Effector CD8-positive, alpha-beta T cell (primary cell): ENCODE measurements at places on chromosomes 11 and 22.

DNA sequence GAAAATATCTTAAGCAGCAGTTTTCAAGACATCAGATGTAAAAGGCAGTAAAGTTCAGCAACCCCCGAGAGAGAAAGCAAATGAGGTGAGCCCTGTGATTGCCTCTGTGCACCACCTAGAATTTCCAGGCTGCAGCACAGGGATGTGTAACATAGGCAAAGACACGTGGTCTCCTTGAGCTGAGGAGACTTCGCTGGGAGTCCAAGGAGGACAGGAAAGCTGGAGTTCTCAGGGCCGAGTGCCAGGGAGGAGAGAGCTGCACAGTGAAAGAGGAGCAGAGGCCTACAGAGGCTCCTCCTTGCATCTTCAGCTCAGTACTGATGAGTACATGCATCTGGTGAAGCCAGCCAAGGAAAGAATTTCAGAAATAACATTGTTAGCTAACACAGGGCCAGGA lies 17.6 kb upstream of the TOLLIP start:
- no peak for DNase-seq

DNA sequence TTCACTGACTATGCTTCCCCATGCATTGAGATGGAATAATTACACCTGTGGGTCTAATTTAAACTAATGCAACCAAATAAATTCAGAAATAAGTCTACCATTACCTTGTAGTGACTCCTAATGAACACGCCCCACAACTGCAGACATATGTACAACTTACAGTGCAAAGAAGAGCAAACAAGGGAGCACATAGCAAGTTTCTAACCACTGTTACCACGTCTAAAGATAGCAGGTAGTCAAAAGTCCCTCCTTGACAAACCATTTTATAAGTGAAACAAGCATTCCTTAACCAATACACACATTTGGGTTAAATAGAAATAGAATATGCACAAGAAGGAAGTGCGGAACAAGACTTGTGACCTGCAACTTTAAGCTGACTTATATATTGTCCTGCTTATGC lies 20.6 kb downstream of the PHF21A start:
- DNase-seq = no peak

DNA sequence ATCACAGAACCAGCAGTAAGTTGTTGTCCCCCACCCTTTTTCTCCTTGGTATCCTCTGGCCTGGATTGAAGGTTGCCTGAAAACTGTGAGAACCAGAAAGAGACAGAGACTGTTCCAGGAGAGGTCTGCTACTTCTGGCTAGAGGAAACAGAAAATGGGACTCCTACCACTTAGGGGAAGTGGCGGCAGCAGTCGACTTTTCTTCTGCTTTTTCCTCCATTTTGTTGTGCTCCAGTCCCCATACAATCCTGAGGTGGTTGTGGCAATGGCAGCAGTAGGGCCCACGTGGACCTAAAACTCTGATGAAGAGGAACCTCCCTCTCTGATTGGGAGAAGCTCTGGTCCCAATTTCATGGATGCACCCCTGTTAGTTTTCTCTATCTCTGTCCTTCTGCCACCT lies 76.0 kb upstream of the SORL1 start:
- no peak for DNase-seq

- no peak for DNase-seq
Observed at GRCh38 chr11:13644997-13645687, 23.3 kb upstream of the FAR1 start.

- no peak for DNase-seq
Observed at GRCh38 chr11:107665018-107665417, 46.8 kb downstream of the SLN start.

DNA sequence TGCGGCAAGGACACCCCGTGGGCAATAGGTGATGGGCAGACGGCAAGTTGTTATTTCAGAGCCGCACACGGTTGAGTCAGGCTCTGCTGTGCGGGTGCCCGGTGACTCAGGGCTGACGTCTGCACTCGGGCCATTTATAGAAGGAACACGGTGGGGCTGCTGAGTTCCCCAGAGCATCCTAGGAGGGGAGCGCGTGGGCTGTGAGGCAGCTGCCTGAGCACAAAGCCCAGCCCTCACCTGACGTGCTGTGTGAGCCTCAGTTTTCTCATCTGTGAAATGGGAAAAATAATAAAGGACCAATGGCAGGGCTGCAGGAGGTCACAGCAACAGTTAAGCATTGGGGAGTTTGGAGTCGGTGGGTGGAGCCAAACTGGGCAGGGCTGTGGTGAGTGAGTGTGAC lies 11.3 kb upstream of the RHOD start:
- no peak for DNase-seq

DNA sequence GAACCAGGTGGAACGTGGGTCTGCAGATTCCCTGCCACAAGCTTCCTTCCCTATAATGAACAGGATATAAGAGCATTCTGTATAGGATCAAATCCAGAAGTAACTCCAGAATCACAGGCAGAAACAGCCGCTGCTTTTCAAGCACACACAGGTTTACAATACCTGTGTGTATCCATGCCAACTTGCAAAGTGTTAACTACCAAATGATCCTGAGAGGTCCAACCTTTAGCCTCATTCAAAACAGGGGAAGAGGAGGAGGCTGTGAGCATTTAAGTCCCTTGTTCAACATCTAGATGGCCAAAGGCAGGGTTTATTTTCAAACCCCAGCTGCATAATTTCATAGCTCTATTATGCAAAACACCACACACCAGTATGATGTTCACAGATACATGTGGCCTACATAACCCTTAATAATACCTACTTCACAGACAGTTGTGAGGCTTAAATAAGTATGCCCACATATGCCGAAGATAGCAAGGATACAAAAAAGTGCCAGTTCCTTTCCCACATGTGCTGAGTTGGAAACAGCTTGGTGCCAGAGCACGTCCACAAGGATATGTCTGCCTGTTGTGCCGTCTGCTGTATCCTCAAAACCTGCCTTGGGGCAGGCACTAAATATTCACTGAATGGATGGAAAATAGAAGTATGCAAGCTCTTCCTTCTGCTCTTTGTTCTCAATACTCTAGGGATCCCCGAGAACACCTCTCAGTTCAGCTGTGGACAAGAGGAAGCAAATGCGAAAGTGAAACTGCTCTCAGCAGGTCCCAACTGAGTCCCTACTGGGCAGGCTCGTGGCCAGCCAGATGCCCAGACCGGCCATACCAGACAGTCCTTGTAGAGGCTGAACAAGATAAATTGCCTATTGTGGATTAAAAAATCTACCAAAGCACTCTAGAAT lies 66.8 kb downstream of the LARGE1 start:
- DNase-seq = no peak

DNA sequence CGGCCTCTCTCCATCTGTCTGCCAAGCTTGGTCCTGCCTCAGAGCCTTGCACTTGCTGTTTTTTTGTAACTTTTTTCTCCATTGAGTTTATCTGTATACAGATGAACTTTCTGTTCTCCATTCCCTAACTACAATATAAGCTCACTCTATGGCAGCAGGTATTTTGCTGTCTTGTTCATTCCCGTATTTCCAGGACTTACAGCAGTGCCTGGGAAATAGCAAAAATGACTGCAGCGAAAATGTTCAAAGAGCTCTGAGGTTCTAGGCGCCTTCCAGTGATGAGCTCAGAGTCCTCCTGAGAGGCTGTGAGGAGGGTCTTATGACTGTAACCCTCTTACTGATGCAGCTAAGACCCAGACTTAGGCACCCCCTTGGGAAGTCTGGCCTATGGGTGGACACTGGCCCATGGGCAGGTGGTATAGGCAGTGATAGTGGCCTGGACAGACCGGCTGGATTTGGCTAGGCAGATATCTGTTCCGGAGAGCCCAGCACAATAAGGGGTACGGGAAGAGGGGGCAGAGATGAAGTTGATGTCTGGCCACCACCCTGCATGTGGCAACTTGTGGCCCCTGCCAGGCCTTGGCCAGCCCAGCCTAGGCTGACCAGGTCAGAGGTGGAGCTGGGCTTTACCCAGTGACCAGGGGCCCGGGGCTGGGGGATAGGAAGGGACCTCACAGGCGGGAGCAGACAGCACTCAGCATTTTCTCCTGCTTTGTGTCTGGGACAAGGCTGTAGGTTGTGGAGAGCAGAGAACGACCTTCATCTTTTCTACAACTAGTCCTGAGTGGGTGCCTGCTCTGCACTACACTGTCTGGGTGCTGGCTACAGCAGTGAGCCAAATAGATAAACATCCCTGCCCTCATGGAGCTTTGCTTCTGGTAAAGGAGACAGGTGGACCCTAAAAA lies 4.6 kb downstream of the ATF4 start:
- no peak for DNase-seq

DNA sequence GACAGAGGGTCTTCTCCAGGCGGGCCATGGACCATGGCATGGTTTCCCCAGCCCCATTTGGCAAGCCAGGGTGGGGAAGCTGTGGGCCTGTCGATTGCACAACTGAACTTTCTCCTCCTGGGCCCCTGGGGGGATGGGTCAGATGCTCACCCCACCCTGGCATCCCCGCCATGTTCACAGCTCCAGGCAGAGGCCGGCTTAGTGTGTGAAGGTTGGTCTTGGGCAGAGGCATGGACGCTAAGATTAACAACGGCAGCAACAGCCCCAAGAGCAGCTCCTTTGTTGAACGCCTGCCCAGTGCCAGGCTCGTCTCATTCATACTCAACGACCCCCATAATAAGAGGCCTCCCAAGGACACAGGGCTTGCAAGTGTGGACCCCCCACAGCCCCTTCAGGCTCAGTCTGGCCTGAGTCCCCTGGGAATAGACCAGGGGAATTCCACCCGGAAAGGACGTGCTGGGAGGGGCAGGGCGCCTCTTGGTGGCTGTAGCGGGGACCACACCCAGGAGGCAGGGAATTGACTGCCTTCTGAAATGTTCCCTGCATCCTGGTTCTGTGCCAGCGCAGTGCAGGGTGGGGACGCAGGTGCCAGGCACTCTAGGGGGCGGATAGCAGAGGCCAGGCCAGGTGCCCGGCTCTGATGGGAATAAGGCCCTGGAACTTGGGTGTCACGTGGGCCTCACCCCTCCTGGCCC lies 8.3 kb downstream of the TSPO start:
- DNase-seq = no peak

GRCh38 chr11:107819361-107820014 lies 39.1 kb downstream of the SLC35F2 start:
- no peak for DNase-seq

DNA sequence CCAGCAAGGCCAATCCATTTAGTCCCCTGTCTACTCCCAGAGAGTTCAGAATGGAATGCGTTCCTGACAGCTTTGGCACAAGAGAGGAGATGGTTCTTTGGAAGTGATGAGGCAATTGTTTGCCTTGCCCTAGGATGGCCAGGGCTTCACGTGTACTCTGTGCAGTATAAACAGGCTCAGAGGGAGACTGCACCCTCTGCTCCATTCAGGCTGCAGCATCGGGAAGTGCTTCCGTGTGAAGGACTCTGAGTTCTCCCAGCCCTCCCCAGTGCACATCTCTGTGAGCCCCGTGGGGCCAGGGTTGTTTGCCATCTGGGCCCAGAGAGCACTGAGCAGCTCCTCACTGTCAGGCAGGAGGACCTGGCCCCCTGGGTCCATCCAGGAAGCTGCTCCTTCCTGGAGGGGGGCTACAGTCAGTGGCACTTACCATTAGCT lies 215.3 kb upstream of the TBCEL start:
- no peak for DNase-seq

DNA sequence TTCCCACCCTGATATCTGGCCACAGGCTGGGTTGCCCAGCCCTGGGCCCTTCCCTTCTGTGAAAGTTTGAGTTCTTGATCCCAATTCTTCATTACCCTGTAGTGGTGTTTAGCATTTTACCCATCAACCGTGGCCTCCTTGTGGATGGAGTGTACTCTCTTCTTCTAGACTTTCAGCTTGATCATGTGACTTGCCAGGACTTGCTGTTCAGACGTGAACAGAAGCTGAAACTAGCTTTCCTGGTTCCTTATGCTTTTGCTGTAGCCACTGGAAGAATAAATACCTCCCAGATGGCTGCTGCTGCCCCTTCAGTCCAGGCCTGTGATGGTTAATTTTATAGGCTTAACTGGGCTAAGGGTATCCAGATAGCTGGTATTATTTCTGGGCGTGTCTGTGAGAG lies 32.7 kb upstream of the DAGLA start:
- no peak for DNase-seq

DNA sequence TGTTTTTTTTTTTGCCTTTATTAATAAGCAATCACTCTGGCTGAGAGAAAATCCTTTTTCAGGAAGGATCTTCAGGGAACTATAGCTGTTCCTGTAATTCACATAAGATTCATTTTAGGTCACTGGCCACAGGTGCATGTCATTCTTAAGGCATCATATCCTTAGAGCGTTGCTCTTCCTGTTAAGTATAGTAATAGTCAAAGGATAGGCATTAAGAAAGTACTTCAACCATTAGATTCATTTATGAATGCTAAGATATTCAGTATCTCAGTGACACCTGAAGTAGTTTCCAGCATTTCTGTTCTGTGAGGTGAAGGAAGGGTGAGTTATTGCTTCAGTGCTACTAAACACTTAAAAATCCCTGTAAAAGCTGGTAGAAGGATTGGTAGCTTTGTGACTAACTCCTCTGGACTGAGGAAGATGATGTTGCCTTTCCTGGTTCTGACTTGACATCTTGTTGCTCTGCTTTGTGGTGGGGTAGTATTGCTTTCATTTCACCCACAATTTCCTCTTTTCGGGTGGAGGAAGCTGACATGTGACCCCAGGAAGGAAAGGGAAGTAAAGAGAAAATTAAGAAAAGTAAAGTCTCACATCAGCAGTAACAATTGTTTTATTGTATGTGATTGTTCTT lies 34.7 kb downstream of the RNF169 start:
- no peak for DNase-seq

DNA sequence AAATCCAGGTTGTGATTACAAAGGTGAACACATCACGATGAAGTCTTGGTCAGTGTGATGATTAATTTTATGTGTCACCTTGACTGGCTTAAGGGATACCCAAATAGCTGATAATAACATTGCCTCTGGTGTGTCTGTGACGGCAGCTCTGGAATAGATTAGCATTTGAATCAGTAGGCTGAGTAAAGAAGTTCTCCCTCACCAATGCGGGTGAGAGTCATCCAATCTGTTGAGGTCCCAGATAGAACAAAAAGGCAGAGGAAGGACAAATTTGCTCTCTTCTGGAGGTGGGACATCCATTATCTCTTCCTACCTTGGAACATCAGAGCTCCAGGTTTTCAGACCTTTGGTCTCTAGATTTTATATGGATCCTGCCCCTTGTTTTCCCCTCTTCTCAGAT lies 856.2 kb upstream of the CCDC90B start:
- DNase-seq = no peak

- DNase-seq = no peak
Observed at GRCh38 chr11:70429724-70430521, 31.6 kb downstream of the CTTN start.

DNA sequence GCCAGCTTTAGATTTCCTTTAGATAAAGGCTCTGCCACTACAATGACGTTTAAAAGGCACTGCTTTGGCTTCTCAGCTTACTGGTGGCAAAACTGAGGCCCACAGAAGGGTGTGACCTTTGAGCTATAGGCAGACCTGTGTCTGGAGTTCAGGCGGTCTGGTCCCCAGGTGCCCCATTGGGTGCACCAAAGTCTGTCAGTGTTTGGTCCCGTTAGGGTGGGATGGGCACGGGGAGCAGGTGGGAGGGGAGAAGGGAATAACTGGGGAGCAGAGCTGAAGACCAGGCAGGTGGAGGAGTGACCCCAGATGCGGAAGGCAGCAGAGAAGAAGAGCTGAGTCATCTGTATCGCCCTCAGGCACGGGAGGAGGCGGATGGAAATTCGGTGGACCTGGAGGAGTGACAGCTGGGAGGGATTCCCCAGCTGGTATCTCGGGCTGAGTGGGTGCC lies 45.3 kb upstream of the GCAT start:
- no peak for DNase-seq
